ENCODE measurements at places on chromosomes 3 and 15.

GRCh38 chr3:99418209-99418635 is 220.2 kb upstream of the COL8A1 start:
- no peak overlapping the region for H3K4me3 ChIP-seq
- H3K4me1 ChIP-seq = peaks cover 5% of the 10 kb centered on the region
- no peak for DNase-seq

GRCh38 chr3:39108200-39108710 is 775 bp downstream of the TTC21A start:
- H3K27ac ChIP-seq = no peak overlapping the region
- peak overlapping the region; percentile 67 for H3K4me3 ChIP-seq
- no peak for DNase-seq
- no peaks in the 10 kb centered on the region for H3K36me3 ChIP-seq
- no peaks in the 10 kb centered on the region for H3K27me3 ChIP-seq
- peaks cover 4% of the 10 kb centered on the region for H3K4me1 ChIP-seq

- H3K4me3 ChIP-seq = no peak overlapping the region
- peak overlapping the region; percentile 65 for H3K27ac ChIP-seq
These were observed 42.4 kb downstream of the TNIK start for GRCh38 chr3:171417813-171418212.

- no peak overlapping the region for H3K4me3 ChIP-seq
- no peak for DNase-seq
- no peak overlapping the region for H3K27ac ChIP-seq
- H3K4me1 ChIP-seq = no peaks in the 10 kb centered on the region
These were observed 7.7 kb upstream of the TMC3 start for GRCh38 chr15:81381720-81382119.

DNA sequence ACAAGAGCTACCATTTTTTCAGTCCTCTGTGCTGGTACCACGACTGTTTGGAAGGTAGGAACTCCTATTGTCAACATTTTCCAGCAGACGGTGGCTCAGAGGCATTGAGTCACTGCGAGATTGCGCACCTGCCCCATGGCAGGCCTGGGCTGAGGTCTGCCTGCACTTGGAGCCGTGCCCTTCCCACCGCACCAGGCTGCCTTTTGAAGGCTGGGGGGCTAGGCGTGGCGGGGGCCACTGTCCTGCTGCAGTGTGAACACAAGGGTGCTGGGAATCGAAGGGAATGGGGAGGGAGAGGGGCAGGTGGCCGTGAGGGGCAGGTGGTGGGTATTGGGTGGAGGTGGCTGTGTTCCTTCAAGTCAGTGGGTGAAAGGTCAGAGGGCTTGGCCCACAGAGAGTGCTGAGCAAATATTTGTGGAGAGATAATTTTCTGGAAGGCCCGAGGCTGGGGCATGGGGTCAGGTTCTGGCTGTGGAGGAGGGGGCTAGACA is 16.3 kb downstream of the SNX33 start:
- peaks cover 13% of the 10 kb centered on the region for H3K36me3 ChIP-seq
- H3K27ac ChIP-seq = no peak overlapping the region
- DNase-seq = no peak
- peaks cover 37% of the 10 kb centered on the region for H3K4me1 ChIP-seq
- H3K4me3 ChIP-seq = no peak overlapping the region
- H3K27me3 ChIP-seq = no peaks in the 10 kb centered on the region

DNA sequence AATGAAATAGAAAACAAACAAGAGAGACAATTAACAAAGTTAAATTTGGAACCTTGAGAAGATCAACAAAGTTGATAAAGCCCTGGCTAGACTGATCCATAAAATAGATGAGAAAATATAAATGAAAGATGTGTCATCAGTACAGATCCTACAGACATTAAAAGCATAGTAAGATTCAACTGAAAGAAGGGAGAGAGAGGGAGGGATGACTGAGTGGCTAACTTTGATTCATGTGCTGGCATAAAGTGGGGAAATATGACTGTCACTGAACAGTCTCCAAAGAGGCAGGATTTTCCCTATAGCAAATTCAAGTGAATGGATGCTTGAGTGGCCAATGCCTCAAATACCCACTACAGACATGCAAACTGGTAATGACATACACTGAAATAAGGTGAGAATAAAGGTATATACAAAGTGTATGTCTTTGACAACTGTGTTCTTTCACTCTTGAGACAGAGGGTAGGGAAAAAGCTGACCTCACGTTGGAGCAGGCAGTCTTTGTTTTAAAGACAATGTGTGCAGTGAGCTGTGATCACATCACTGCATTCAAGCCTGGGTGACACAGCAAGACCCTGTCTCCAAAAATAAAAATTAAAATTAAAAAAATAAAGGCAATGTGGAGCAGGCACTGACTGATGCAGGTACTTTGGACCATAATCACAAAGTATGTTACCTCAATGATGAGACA is 35.9 kb upstream of the CHD2 start:
- no peak for DNase-seq
- H3K4me3 ChIP-seq = no peak overlapping the region
- H3K27ac ChIP-seq = no peak overlapping the region
- H3K27me3 ChIP-seq = no peaks in the 10 kb centered on the region
- no peaks in the 10 kb centered on the region for H3K36me3 ChIP-seq

- H3K27me3 ChIP-seq = peaks cover 4% of the 10 kb centered on the region
- H3K4me1 ChIP-seq = no peaks in the 10 kb centered on the region
- no peaks in the 10 kb centered on the region for H3K36me3 ChIP-seq
- DNase-seq = no peak
These were observed 39.0 kb downstream of the RGMA start for GRCh38 chr15:93049914-93050578.

- H3K4me1 ChIP-seq = no peaks in the 10 kb centered on the region
- no peak for DNase-seq
- no peaks in the 10 kb centered on the region for H3K27me3 ChIP-seq
- H3K36me3 ChIP-seq = no peaks in the 10 kb centered on the region
- H3K4me3 ChIP-seq = no peak overlapping the region
These were observed 45.6 kb upstream of the STRIT1 start for GRCh38 chr3:155339052-155339451.

- H3K27me3 ChIP-seq = peaks cover 7% of the 10 kb centered on the region
- H3K27ac ChIP-seq = no peak overlapping the region
- peaks cover 2% of the 10 kb centered on the region for H3K4me1 ChIP-seq
- no peaks in the 10 kb centered on the region for H3K36me3 ChIP-seq
These were observed 11.1 kb upstream of the MUC20 start for GRCh38 chr3:195709676-195710085.

GRCh38 chr3:154517404-154517803 is 87.4 kb upstream of the GPR149 start:
- H3K4me3 ChIP-seq = no peak overlapping the region
- H3K27me3 ChIP-seq = no peaks in the 10 kb centered on the region
- no peaks in the 10 kb centered on the region for H3K4me1 ChIP-seq
- no peak overlapping the region for H3K27ac ChIP-seq
- H3K36me3 ChIP-seq = no peaks in the 10 kb centered on the region

DNA sequence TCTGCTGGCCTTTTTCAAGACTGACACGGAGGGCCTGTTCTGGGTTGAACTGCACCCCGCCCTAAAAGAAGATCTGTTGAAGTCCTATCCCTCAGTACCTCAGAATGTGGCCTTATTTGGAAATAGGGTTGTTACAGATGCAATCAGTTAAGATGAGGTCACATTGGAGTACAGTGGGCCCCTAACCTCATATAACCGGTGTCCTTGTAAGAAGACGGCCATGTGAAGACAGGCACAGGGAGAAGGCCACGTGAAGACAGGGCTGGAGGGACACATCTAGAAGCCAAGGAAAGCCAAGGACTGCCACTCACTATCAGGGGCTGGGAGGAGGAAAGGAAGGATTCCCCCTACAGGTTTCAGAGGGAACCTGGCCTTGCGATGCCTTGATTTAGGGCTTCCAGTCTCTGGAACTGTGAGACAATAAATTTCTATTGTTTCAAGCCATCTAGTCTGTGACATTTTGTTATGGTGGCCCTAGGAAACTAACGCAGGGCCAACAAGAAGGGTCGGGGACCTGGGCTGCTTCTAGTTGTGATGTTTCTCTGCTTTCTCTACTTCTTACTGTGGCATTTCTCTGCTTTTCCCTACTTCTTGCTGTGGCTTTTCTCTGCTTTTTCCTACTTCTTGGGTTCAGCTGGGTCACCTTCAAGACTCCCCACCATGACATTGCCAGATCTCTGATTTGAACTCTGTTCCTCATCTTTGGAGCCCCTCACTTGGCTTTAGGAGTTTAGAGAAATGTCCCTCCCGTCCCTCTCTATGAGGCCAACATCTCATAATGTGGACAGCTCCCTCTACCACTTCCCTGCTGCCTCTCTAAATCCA is 4.8 kb upstream of the CCDC174 start:
- H3K36me3 ChIP-seq = no peaks in the 10 kb centered on the region
- no peak for DNase-seq
- peaks cover 9% of the 10 kb centered on the region for H3K27me3 ChIP-seq
- H3K4me1 ChIP-seq = no peaks in the 10 kb centered on the region
- H3K4me3 ChIP-seq = no peak overlapping the region

- no peak for DNase-seq
- no peaks in the 10 kb centered on the region for H3K4me1 ChIP-seq
- no peaks in the 10 kb centered on the region for H3K27me3 ChIP-seq
- no peak overlapping the region for H3K4me3 ChIP-seq
- H3K27ac ChIP-seq = no peak overlapping the region
These were observed 67.3 kb downstream of the THSD4 start for GRCh38 chr15:71182522-71182921.

DNA sequence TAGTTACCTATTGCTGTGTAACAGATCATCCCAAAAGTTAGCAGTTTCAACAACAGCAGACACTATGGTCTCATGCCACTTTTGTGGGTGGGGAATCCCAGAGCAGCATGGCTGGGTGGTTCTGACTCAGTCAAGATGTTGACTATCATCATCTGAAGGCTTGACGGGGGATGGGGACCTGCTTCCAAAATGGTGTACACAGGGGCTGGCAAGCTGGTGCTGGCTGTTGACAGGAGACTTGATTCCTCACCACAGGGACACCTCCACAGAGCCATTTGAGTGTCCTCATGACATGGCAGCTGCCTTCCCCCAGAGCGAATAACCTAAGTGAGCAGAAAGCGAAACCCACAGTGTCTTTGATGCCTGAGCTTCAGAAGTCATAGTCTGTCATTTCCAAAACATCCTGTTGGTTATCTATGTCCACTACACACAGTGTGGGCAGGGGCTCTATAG is 19.1 kb downstream of the DNAJB8 start:
- no peaks in the 10 kb centered on the region for H3K4me1 ChIP-seq
- H3K27ac ChIP-seq = no peak overlapping the region
- peaks cover 42% of the 10 kb centered on the region for H3K27me3 ChIP-seq
- H3K4me3 ChIP-seq = no peak overlapping the region

DNA sequence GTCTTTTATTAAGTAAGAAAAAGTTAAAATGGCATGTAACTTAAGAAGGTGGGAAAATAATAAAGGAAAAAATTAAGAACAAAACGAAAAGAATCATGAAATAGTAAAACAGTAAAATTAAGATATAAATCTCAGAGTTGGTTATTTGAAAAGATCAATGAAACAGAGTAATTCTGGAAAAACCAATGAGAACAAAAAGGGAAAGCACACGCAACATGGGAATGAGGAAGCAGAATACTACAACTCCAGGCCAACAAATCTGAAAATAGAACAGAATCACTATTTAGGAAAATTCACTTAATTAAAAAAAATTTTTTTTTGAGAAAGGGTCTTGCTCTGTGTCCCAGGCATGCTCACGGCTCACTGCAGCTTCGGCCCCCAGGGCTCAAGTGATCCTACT is 30.7 kb downstream of the WHAMM start:
- H3K4me1 ChIP-seq = no peaks in the 10 kb centered on the region
- no peak for DNase-seq
- H3K27ac ChIP-seq = no peak overlapping the region
- no peaks in the 10 kb centered on the region for H3K27me3 ChIP-seq

- H3K36me3 ChIP-seq = no peaks in the 10 kb centered on the region
- peaks cover 1% of the 10 kb centered on the region for H3K27me3 ChIP-seq
- no peak overlapping the region for H3K4me3 ChIP-seq
- H3K27ac ChIP-seq = no peak overlapping the region
- peaks cover 8% of the 10 kb centered on the region for H3K4me1 ChIP-seq
These were observed 38.9 kb upstream of the MYZAP start for GRCh38 chr15:57552678-57553334.

GRCh38 chr3:52240059-52240885 is 1.3 kb upstream of the TWF2 start:
- H3K4me1 ChIP-seq = peaks cover 35% of the 10 kb centered on the region
- H3K36me3 ChIP-seq = peaks cover 3% of the 10 kb centered on the region
- no peak overlapping the region for H3K4me3 ChIP-seq
